ENCODE measurements at places on chromosomes 1 and 21.

- DNase-seq = no peak
Observed at GRCh38 chr1:215421744-215422143, 145.4 kb upstream of the KCTD3 start.

- DNase-seq = no peak
Observed at GRCh38 chr1:7281821-7282220, 489.3 kb upstream of the VAMP3 start.

DNA sequence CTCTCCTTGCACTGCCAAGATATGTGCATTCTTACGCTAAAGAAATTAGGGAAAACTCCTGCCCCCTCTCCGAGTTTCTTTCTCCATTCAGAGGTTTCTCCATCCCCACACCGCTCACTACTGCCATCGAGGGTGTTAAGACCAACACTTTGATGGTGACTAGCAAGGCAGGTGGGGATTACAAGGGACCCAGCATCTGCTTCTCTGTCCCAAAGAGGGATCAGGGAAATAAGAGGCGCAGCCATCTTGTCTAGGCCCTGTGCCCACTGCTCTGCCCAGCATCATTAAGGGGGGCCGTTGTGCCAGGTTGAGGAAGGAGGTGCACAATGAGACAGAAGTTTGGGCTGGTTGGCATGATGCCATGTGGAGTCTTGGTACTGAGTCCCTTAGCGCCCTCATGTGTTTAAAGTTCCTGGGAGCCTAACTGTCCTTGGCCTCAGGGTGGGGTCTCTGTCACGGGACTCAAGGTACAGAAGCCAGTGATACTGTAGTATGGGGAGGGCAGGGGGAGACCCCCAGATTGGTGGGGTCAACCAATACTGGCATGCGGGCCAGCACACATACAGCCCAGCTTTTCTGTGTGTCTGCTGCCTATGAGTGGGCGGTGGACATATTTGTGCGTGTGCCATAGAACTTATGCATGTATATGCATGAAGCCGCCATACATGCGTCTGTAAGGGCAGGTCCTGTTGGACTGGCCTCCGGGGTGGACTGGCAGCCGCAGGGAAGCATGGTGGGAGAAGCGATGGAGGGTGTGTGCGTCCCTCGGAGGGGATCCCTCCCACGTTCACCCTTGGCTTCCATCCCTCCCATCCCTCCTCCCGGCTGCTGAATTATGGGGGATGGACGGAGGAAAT lies 5.5 kb downstream of the EFNA3 start:
- DNase-seq = no peak

- no peak for DNase-seq
Observed at GRCh38 chr1:58869638-58870297, 85.9 kb upstream of the JUN start.

DNA sequence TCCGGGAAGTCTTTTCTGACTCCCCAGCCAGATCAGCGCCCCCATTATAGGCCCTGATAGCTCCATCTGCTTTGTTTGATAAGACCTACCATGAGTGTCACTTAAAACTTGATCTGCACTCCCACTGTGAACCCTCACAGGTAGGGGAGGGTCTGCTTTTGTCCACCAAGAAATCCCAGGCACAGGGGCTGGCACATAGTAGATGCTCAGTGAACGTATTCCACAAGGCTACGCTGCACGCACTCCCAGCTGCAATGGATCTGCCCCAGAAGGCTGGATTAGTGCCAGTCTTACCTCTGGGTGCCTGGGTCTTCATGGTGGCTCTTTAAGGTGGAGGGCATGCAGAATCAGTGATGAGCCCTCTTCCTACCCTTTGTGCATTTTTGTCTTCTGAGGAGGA lies 447.1 kb downstream of the PTPRU start:
- DNase-seq = no peak

GRCh38 chr1:201530741-201531531 lies 8.0 kb upstream of the NAV1 start:
- DNase-seq = no peak

DNA sequence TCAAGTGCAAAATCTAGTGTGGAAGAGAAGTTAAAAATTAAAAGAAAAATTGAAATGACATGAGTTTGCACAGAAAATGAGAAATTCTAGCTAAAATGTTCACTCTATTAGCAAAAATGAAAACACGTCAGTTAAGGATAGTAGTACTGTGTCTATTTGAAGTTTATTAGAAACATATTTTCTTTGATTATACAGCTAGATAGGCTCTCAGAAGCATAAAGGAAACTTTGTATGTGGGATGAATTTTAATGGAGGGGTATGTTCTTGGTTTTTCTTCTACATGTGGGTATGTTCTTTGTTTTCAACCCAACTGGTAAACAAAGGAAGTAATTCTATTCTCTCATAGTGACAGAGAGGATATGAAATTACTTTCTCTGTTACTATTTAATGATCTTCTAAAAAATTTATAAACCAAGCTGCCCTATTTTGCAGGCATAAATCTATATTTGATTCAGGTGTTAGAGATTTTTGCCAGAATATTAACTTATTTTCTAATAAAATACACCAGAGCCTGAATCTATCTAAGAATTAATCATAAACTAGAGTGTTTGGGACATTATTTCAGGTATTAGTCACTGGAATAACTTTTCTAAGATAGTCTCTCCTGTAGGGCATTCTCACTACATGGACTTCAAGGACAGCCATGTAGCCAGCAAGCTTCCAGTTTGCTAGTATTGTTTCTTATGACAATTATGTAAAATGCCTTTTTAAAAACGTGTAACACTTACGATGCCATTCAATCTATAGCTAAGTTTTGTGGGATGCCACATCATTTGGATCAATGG lies 15.8 kb downstream of the GPSM2 start:
- DNase-seq = no peak

DNA sequence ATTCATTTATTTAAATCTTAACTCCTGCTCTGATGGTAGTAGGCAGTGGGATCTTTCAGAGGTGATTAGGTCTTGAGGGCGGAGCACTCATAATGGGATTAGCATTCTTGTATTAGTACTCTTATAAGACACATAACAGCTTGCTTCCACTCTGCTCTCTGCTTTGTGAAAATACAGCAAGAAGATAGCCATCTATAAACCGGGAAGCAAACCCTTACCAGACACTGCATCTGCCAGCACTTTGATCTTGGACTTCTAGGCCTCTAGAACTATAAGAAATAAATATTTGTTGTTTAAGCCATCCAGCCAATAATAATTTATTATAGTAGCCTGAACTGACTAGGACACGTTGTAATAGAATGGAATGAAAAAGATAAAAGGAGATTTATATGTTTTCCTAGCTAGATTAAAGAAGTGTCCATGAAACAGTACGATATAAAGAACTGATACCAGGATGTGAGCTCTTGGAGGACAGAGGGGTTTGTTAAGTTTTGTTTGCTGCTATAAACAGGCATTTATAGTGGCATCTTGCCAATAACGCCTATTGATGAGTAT lies 869.9 kb downstream of the MRPL39 start:
- no peak for DNase-seq

GRCh38 chr21:30233228-30234020 lies 17.5 kb upstream of the CLDN8 start:
- DNase-seq = no peak

DNA sequence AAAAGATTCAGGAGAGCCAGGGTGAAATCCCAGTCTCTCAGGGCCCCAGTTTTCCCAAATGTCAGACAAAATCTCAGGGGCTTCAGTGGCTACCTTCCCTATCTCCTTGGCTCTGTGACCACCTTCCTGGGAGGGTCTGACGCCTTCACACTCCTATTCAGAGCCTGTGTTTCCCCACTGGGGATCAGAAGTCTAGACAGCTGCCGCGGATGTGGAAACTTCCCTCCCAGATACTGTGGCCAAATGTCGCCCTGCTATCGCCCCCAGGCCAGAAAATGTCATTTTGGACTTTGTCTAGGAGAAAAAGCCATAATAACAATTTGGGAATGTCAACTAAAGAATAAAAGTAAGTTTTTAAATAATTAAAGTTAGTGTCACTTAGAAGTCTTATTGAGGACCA lies 15.9 kb downstream of the A3GALT2 start:
- DNase-seq = no peak

- DNase-seq = no peak
Observed at GRCh38 chr1:36658838-36659237, 176.1 kb upstream of the CSF3R start.

DNA sequence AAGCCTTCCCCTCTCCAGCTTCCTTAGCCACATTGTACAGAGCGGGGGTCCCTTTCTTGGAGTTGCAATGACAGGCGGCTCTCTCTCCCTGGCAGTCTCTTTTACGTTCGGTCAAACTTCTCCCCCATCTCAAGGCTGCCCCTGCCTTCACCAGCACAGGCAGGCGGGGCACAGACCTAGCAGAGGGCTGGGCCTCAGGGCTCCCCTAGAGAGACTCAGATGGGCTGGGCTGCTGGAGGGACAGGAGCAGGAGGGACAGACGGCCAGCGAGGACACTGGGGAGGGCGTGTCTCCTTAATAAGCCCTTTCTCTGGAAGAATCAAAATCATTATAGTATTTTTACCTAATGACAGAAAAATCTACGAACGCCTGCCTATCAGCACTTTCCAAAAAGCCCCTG lies 79.6 kb downstream of the CASZ1 start:
- DNase-seq = no peak
